Left lung (tissue), 14 donors: ENCODE measurements at places on chromosomes 11 and 22. TPM values are rescaled to one million over a fixed set of nuclear protein-coding genes. Genes with fewer than 3 reads are reported as not detected.

- DNase-seq: no peak
These were observed 31.8 kb upstream of the APOBEC3A start for GRCh38 chr22:38925571-38926041.

GRCh38 chr11:64863391-64864060 is 14.9 kb downstream of the EHD1 start:
- DNase-seq: no peak

DNA sequence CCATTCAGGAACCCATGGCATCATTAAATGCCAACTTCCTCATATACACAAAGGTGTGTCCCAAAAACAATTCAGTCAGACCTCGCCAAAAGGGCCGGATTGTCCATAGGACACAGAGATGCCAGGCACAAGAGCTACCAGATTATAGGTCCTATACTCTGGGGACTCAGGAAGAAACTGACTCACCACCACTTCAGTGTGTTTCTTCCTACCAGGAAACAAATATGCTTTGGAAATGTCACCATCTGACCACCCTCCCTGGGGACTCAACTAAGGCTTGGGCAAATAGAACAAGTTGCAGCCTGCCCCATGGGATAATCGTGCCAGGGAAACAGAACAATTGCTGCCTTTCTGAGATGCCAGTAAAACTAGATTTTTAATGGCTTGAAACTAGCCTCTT is 11.7 kb downstream of the POU2AF3 start:
- DNase-seq: no peak

DNA sequence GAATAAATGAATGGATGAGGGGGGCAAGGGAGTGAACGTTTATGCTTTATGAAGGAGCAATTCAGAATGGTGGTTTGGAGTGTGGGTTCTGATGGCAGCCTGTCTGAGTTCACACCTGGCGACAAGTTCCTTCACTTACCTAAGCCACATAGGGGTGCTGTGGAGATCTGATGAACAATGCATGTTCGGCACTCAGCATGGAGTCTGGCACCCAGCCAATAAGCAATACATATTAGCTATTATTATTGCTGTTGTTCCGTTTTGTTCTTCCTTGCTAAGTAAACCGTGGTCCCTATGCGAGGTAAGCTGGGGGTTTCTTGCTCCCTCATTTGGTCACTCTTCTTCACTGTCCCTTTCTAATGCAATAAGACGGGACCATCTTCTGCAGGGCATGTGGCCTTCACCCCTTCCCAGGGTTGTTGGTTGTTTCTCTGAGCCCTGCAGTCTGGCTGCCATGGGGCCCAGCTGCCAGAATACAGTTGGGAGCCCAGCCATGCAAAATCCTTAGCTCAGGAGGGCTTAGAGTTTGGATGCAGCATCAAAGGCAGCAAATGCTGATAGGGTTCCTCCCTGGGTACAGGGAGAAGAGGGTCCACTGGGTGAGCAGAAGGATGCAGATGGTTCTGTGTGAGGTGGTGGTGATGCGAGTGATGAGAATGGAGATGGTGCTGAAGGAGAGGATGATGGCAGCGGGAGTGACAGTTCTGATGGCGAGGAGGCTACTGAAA is 6.4 kb upstream of the PKNOX2 start:
- no peak for DNase-seq

GRCh38 chr22:45540122-45540521 is 37.4 kb downstream of the FBLN1 start:
- DNase-seq: no peak

- DNase-seq: peak; percentile 89
These were observed 61.9 kb downstream of the MED15 start for GRCh38 chr22:20569059-20570058.

DNA sequence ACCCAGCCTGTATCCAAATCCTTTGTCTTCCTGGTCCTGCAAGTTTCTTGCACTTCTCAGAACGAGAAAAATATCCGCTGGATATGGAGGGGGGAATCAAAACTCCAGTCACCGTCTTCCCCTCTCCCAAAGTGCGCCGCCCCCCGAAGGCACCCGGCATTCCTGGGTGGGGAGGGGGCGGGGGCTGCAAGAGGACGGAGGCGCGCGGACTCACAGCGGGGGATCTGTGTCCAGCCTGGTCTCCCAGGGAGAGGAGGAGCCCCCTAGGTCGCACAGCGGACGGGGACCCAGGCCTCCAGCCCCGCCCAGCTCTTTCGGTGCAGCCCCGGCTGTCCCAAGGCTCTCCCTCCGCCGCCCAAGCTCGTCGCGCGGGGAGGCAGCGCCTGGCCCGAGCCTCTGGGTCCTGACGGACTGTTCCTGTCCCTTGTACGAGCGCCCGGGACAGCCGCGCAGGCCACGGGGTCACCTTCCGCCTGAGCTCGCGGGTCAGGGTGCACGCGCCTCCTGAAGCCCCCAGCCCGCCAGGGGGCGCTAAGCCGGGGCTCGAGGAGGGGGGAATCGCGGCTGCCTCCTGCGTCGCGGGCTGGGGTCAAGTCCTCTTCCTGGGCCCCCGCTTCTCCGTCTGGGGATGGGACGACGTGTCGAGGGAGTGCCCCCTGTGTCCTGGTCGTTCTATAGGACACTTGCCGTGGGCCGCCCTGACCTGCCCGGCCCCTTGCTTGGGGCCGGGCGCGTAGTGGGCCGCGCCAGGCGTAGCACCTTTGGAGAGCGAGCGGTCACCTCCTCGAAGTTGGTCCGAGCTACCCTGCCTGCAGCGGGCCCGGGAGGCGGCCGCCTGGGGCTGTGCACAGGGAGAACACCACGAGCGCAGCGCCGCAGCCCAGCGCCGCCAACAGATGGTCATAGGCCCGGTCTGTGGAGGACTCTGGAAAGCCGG is 2.4 kb upstream of the WNT11 start:
- DNase-seq: peak; percentile 94

DNA sequence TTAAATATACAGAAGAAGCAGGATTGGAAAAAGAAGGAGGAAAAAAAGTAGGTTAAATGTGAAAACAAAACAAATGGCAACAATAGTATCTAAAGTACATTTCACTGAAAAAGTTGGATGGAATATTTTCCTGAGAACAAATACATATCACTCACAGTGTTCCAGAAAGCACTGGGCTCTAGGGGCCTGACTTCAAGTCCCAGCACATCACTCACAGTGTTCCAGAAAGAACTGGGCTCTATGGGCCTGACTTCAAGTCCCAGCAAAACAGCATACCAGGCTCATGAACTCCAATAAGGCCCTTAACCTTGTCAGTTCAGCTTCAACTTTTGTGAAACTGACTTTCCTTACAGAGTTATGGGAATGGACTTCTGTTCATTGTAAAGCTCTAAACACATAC is 46.0 kb upstream of the CCDC34 start:
- DNase-seq: no peak

DNA sequence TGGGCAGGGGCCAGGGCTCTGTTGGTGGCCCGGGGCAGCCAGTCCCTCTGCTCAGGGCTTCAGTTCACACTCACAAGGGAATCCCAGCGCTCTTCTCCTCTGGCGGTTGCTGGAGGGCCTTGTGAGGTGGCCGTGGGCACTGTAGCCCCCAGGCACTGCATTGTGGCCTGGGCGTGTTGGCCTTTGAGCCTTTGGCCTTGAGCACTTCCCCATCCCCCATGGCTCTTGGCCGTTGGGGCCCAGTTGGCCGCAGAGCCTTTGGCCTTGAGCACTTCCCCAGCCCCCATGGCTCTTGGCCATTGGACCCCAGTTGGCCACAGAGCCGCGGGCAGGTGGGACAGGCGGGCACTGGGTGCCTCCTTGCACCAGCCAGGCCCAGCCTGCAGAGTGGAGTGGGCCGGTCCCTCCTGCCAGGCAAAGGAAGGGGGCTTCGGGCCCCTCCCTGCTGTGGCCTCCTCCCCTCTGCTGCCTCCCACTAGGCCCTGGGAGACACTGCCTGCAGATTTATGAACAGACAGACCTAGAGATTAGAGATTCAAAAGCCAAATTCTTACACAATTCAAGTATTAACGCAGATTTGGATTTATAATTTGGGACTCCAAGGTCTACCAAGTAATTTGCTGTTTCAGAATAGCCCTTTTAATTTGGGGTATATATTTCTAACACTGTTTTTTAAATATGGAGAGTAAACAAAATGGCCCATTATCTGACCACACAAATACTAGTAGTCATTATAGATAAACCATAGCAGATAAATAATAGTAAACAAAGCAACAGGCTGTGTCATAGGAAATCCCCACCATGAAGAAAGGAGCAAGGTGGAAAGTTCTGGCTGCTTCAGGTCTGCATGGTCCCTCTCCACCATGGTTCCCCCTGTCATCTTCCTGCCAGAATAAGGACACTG is 18.2 kb upstream of the TXNRD2 start:
- no peak for DNase-seq

DNA sequence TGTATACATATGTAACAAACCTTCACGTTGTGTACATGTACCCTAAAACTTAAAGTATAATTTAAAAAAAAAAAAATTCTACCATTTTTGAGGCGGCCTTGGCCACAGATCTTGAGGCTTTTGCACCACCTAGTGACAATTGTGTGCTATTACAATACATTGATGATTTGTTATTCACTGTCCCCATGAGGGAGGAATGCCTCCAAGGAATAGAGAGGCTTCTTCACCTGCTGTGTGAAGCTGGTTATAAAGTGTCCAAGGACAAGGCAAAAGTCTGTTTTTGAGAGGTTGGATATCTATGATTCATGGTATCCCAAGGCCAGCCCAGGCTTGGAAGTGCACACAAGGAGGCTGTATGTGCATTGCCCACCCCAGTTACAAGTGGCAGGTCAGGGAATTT is 30.7 kb downstream of the SLC22A25 start:
- no peak for DNase-seq

DNA sequence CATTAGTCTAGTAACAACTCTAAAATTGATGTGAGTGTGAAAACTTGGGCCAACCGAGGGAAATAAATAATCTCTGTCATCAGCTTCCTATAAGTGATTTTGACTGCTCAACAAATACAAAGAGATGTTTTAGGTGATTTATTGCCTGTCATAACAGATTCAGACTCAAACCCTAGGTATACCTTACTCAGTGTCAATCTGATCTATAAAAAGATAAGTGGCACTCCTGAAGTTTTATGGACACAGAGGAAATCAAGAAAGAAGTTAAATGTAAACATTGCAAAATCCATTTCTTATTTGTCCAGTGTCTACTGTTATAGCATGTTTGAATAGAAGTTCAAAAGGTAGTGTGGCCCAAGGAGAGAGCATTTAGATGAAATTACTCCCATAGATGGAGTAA is 30.4 kb upstream of the TYR start:
- DNase-seq: no peak

DNA sequence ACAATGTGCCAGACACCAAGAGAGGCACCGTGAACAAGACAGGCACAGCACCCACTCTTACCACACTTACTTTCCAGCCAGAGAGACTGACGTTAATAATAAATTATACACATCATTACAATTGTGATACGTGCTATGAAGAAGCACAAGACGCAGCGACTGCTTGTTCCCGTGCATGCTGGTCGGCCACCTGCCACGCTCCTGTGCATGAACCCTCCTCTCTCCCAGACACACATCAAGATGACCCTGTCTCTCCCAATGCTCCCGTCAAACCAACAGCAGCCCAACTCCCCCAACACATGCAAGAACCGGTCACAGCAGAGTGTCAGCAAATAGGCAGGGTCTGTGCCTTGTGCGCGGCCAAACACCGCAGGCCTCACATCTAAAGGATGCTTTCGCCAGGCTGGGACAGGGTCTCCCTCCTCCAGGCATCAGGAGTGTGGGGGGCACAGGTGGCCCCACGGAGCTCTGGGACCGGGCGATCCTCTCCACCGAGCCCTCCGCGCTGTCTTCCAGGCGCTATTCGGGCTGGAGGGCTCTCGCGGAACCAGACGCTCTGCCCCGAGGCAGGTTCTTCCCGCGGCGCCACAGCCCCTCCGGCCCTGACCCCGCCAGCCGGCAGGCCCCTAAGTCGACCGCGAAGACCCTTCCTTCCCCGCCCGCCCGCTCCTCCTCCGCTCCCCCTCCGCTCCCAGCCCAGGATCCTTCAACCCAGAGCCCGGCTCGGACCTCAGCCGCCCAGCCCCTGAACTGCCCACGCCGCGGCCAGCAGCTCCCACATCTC is 533 bp downstream of the SERGEF start:
- peak; percentile 20 for DNase-seq

GRCh38 chr11:102757823-102758549 is 22.4 kb downstream of the MMP10 start:
- no peak for DNase-seq

DNA sequence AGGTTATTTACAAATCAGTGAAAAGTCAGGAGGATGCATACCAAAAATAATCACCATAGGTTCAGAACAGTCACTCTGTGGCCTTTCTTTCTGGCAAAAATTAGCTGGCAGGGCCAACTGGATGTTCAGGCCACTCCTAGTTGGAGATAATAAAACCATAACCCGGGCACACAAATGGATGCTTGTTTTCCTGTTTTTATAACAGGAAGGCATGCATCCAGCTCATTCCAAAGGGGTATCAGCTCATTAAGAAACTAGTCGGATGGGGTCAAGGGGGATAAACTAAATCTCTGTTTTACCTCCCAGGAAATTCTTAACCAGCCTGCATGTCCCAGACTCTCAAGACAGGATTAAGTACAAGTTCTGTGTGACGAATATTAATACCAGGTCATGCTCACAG is 81.0 kb downstream of the FBXO7 start:
- no peak for DNase-seq

DNA sequence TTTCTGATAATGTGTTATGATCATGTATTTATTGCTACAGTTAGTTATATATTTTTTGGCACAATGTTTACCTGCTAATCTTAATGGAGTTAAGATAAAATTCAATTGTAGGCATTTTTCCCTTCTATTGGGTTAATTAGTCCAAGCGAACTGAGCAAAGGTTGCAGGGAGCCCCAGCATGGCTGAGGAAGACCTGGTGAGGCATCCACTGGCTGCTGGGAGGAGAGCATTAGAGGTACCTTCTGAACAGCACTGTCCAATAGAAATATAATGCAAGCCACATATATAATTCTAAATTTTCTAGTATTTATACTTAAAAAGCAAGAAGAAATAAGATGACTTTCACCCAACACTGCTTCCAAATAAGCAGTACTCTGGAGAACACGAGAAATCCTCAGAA is 689 bp upstream of the TMEM126A start:
- DNase-seq: no peak

DNA sequence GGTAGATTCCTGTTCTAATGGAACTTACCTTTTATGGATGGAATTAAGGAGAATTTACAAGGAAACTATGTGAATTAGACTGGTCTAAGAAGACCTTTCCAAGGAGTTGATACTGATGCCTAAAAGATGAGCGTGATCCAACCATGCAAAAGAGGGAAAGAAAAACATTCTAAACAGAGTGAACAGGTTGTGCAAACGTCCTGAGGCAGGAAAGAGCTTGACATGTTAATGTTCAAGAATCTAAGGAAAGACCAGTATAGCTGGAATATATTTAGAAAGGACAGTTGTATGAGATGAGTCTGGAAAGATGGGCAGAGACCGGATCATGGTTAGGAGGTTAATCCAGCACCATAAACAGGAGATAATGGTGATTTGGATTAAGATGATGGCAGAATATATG is 1.3 kb downstream of the DDIAS start:
- DNase-seq: no peak

ANO9 gene
- 8.5 TPM for polyA plus RNA-seq

NPAS4 gene
- polyA plus RNA-seq: 0.53 TPM

KCNQ1OT1 gene
- 2.7 TPM for polyA plus RNA-seq

WBP2NL gene
- 2.7 TPM for polyA plus RNA-seq

PHLDB1 gene
- 82.0 TPM for polyA plus RNA-seq

ALDH3B1 gene
- polyA plus RNA-seq: 13.3 TPM

POU2AF3 gene
- 10.8 TPM for polyA plus RNA-seq
